ENCODE measurements at places on chromosomes 5 and 9.

DNA sequence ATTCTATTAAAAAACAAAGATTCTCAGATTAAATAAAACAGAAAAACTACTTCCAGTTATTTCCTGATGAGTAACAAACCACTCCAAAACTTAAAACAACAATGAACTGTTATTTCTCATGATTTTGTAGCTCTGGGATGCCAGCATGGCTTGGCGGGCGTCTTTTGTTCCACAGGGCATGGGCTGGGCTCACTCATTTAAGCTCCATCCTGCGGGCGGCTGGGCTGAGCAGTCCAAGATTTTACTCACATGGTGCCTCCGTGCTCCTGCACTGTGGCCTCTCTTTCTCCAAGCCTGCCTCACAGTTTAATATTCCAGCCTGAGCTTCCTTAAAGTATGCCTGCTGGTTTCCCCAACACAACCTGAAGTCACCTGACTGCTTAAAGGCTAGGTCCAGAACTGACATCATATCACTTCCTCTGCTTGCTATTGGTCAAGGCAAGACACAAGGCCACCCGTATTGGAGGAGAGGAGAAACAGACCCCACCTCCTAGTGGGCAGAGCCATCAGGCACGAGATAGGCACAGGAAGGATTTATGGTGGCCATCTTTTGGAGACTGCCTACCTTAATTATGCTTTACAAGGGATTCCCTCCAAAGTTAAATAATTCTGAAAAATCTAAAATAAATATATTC, 41.6 kb upstream of the ZBTB43 start:
- DNase-seq = peak; percentile 26

- DNase-seq = no peak
These were observed 24.1 kb downstream of the TENT4A start for GRCh38 chr5:6737043-6737941.

GRCh38 chr5:122772446-122772845, 2.4 kb upstream of the SNX2 start:
- DNase-seq = no peak

DNA sequence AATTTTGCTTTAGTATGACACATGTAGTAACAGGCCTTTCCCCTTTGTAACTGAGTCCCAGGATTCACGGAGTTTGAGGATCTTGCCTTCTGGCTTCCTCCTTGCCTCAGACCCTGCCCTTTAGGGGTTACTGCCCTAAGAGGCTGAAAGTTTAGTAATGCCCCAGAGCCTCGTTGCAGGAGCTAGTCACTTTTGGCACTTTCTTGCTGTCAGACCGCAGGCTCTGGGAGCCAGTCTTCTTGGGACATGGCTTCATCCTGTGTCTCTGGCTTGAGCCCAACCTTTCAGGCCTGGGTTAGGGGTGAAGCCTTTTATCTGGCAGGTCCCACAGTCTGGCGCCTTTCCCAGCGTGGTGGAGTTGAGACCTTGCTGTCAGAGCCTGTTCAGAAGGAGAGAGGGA, 185.6 kb upstream of the DMRT1 start:
- no peak for DNase-seq

DNA sequence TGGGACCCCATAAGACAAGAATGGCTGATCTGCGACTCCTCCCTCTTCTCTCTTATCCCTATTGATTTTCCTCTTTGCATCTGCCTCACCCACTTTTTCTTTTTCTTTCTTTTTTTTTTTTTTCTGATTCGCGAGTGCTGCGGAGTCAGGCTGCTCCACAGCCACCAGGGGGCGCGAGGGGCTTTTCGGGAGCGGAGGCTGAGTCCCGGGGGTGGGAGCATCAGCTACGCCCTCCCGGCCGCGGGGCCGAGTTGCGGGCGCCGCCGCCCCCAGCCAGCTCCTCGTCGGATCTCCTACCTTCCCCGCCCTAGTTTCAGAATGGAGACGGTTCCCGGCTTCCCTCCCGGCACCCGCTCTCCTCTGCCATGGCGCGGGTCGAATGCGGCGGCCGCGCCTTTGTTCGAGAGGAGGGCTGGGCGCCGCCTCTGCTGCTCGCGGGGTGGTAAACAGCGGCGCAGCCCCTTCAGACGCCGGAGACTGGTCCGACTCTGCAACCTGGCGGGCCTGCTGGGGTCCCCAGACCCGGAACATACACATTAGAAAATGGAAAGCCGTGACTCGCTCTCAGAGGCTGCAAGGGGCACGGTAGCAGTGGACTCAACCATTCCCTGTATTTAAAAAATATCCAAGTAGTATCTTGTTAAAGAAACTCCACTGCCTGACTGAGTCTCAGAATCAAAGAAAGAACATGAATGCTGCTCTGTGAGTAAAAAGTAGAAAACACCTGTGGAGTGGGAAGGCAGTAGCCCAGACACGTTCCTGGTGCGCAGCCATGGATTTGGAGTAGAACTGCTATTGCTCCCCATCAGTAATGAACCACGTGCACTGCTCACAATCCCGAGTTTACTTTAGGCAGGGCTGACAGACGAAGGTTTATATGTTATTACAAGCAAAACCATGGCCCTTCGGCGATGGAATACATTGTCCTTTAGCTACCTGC, 55.7 kb downstream of the DPYSL3 start:
- peak; percentile 77 for DNase-seq

- DNase-seq = no peak
These were observed 266.0 kb downstream of the DTWD2 start for GRCh38 chr5:118722122-118723020.

- no peak for DNase-seq
These were observed 605 bp downstream of the CHSY3 start for GRCh38 chr5:129904667-129905472.

DNA sequence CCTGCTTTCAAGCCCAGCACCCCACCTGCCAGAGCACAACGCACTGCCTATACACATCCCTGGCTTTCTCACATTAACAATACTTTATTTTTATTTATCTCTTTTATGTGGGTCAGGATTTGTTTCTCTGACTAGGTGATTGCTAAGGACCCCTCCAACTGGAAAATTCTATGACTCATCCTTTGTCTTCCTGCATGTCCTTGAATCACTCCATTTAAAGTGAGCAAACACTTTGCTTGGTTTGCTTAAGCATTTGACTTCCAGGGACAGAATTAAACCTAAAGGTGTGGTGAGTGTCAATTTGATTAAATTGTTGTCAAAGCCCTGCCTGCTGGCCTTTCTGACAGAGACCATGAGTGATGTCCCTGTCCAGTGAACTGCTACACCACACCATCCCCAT, 536.5 kb upstream of the BRINP1 start:
- DNase-seq = no peak

- DNase-seq = no peak
These were observed 8.5 kb downstream of the SNAPC3 start for GRCh38 chr9:15430920-15431844.

DNA sequence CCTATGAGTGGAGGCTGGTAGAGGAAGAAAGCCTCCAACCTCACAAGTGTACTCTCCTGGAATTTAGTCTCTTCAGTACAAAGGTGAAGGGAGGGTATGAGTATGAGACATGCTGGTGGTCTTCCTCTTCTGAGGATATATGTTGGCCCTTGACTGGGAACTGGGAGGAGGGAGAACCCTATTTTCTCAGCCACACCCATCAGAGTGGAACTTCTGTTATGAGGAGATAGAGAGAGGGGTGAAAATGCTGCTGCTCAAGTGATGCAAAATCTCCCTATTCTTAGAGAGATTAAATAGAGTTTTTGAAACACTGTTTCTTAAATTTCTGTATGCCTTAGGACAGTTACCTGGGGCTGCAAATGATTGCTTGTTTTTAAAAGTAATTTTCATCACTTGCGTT, 203.4 kb upstream of the PRR16 start:
- no peak for DNase-seq

DNA sequence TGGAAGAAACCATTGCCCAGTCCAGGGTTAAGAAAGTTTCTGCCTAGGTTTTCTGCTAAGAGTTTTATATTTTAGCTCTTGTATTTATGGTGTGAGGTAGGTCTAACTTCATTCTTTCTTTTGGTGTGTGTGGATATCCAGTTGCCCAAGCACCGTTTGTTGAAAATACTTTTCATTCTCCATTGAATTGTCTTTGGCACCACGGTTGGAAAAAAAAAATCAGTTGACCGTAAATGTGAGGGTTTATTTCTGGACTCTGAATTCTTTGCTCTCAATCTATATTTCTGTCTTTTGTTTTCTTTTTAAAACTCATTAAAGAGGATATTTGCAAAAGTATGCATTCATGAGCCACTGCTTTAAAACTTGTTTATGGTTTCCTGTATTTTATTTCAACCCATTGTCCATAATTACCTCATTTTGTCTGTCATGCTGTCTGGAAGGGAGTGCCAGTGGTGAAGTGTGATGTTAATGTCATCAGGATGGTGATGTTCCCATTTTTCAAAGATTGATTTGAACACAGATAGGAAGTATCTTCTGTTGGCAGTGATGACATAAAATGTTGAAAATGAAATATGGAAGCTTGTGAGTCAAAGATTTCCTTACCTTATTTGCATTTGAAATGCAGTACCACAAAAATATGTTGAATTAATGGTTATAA, 33.9 kb downstream of the HABP4 start:
- no peak for DNase-seq

GRCh38 chr5:81524015-81524414, 130.1 kb upstream of the ACOT12 start:
- DNase-seq = no peak

DNA sequence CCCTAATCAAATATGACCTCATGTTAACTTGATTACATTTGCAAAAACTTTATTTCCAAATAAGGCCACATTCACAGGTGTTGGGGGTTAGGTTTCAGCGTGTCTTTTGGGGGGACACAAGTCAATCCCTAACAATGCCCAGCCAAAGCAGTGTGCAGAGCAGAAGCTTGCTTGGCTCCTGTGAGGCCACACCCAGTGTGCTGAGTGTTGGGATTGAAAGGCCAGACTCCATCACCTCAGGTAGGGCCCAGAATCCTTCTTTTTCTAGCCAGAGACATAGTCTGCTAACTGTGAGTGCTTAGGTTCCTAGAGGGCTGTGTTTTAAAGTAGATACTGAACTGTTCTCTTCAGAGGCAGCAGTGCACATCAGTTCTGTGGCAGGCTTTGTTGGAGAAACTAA, 27.9 kb downstream of the KDM4C start:
- DNase-seq = no peak

DNA sequence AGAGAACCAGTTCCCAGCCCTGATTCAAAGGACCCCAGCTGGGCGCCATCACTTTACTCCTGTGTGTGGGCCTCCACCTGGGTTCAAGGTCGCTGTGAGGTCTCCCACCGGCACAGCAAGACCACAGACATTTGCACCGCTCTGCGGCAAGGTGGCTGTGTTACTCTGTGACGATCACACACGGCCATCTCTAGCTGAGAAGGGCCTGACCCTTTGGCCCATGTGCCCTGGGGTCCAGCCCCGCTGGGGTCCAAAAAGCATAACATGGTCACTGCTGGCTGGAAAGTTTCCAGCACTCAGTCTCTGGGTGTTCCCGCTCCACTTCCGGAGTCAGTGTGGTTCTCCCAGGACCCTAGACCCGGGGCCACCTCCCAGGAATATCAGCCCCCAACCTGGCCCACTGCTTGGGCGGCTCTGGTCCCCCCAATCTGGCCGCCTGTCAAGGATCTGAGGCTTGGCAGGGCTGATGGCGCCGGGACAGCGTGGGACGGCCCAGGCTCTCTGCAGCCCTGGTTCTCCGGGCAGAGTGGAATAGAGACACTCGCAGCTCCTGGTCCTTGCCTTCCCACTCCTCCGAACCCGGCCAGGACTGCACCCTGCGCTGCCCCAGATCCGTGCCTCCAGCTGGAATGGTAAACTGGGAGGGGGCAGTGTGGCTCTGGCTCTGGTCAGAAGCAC, 3.9 kb upstream of the LMX1B start:
- no peak for DNase-seq

GRCh38 chr5:140125637-140126036, at the start of gene IGIP:
IGIP (plus strand) TSS chr5:140125937; CDS start chr5:140128477, 2,540 bp downstream.
- DNase-seq = no peak

- DNase-seq = no peak
These were observed 188.4 kb upstream of the DAPK1 start for GRCh38 chr9:87309236-87309635.

DNA sequence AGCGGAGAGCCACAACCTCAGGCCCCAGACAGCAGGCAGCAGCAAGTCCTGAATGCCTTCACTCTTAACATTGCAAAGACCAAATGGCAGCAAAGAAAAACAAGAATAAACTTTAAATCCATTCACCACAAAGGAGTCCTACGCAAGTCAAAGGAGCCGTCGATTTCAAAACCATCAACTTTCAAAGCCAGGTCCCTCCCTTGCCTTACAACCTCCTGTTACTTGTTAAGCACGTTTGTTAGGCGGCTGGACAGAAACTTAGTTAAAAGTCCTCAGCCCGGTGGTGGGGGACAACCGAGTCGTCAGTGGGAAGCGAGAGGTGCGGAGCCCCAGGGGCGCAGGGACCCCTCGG, 938 bp downstream of the LPAR1 start:
- DNase-seq = no peak

DNA sequence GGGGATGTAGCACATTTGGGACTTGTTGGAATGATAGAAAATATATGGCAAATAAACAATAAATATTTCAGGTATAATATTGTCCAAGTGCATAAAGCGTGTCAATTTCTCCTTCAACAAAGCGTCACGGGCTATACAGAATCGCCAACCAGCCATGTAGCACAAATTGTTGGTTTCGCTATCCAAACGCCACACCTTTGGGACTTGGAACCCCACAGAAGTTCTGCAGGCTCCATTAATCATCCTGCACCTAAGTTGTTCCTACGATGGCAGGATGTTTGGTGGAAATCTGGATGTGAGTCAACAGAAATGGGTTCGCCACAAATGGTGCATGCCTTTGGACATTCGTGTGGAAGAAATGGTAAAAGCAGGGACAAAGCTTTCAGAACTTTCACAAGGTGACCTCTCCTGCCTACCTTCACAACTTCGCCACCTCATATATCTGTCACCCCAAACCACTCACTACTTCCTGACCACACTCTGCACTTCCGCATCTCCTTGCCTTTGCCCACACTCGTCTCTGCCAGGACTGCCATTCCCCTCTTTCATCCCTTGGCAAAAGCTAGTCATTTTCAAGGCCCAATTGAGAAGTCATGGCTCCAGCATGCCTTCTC, 95.7 kb downstream of the LHFPL2 start:
- DNase-seq = peak; percentile 17

GRCh38 chr5:44546286-44546685, 157.1 kb upstream of the FGF10 start:
- no peak for DNase-seq

DNA sequence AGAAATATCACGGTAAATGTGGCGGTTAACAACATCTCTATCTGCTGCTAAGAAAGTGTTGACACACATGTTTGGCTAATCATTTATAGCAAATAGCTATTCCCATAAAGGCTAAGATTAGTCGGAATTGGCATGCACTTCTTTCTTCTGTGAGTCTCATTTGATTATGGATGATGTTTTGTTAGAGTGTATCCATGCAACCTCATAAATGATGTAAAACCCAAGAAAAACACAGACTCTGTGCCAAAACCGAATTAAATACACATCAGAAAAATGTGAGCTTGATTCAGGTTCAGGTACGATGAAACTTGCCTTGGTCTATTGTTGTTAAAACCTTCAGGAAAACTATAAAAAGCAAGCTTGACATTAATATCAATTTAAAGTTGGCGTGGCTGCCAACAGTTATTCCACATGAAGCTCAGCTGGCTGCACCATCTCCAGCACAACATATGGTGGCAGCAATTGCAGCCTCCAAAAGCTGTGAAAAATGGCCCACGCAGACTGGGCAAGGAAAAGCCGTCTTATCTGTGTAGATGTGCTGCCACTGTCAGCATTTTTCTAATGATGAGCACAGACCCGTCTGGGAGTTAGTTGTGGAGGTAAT, 41.1 kb upstream of the ICE1 start:
- DNase-seq = no peak

GRCh38 chr9:97425336-97425972, 13.6 kb downstream of the TDRD7 start:
- no peak for DNase-seq
